ENCODE measurements at places on chromosomes 16 and 17.

DNA sequence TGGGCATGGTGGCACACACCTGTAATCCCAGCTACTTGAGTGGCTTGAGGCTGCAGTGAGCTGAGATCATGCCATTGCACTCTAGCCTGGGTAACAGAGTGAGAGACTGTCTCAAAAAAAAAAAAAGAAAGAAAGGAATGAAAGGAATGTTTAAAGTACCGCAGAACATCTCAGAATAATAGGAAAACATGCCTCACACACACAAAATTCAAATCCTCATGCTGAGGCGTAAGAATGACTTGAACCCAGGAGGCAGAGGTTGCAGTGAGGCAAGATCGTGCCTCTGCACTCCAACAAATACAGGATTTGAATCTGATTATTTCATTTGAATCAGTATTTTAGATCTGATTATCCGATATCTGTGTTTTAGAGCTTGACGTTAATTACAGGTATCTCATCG, 21.3 kb upstream of the GAA start:
- DNase-seq, result no peak

- DNase-seq, result no peak
Observed at GRCh38 chr16:21186326-21186691, 25.1 kb downstream of the ZP2 start.

DNA sequence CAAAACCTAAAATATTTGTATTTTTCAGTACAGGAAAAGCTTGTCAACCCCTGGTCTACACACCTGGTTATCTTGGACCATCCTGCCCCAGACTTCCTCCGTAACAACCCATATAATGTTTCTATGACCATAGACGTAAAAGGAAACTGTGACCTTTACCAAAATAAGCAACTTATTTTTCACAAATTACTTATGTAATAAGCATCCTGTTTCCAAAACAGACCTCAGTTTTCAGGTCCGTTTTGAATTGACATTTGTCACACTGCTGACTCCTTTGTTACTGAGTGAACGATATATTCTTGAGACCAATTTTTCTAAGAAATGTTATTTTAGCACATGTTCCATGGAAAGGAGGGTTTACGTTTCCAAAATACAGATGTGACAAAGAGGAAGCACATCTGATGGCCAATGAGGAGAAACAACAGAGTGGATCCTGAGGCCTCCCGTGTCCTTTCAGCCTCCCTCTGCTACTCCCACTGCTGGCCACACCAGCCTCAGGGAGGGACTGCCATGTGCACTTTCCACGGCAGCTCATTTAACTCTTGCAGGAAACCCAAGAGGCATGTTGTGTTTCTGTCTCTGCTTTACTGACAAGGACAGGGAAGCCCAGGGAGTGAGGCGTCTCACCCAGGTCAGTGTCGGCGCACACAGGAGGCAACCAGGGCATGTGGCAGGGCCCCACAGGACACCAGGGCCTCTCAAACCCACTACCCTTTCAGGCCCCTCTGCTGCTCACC, 20.1 kb upstream of the ALDH3A1 start:
- no peak for DNase-seq

- DNase-seq, result no peak
Observed at GRCh38 chr16:84841787-84842300, 22.1 kb downstream of the CRISPLD2 start.

GRCh38 chr16:82135844-82136243, 34.2 kb downstream of the MPHOSPH6 start:
- no peak for DNase-seq
